ENCODE measurements at places on chromosomes 6 and 20.

DNA sequence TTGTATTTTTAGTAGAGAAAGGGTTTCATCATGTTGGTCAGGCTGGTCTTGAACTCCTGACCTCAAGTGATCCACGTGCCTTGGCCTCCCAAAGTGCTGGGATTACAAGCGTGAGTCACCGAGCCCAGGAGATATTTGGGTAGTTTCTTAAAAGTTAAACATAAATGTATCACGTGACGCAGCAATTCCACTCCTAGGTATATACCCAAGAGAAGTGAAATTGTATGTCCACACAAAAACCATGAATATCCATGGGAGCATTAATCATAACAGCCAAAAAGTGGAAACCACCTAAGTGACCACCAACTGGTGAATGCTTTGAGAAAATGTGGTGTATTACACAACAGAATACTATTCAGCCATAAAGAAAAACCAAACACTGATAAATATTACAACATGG lies 164.8 kb downstream of the MRPL14 start:
- peaks cover 8% of the 10 kb centered on the region for H3K4me1 ChIP-seq
- no peaks in the 10 kb centered on the region for H3K27me3 ChIP-seq
- no peak for DNase-seq
- H3K36me3 ChIP-seq = no peaks in the 10 kb centered on the region
- no peak overlapping the region for H3K27ac ChIP-seq

GRCh38 chr6:47209632-47210031 lies 100.1 kb downstream of the TNFRSF21 start:
- no peaks in the 10 kb centered on the region for H3K27me3 ChIP-seq
- no peaks in the 10 kb centered on the region for H3K4me1 ChIP-seq
- DNase-seq = no peak

GRCh38 chr6:84460491-84460890 lies 233.0 kb upstream of the CEP162 start:
- DNase-seq = no peak
- H3K36me3 ChIP-seq = no peaks in the 10 kb centered on the region
- H3K27me3 ChIP-seq = no peaks in the 10 kb centered on the region
- H3K27ac ChIP-seq = no peak overlapping the region
- no peaks in the 10 kb centered on the region for H3K4me1 ChIP-seq
- no peak overlapping the region for H3K4me3 ChIP-seq

- no peaks in the 10 kb centered on the region for H3K27me3 ChIP-seq
- no peak overlapping the region for H3K27ac ChIP-seq
These were observed 17.7 kb downstream of the WFDC2 start for GRCh38 chr20:45487231-45487635.

- no peaks in the 10 kb centered on the region for H3K27me3 ChIP-seq
- H3K4me1 ChIP-seq = no peaks in the 10 kb centered on the region
- no peaks in the 10 kb centered on the region for H3K36me3 ChIP-seq
- H3K27ac ChIP-seq = no peak overlapping the region
These were observed 17.5 kb downstream of the ARHGAP18 start for GRCh38 chr6:129692467-129692866.
